Neural crest cell (in vitro differentiated cells): ENCODE measurements at places on chromosomes 7 and 10. TPM values are rescaled to one million over a fixed set of nuclear protein-coding genes. Genes with fewer than 3 reads are reported as not detected.

Gene HHEX
- not detected in 2 replicates for total RNA-seq

Gene CALY
- 0.82 and 0.89 TPM in 2 replicates for total RNA-seq

Gene GPR85
- 1.6 and 2.5 TPM in 2 replicates for total RNA-seq

Gene PON3
- total RNA-seq, result not detected in 2 replicates

Gene TLL2
- total RNA-seq, result 1.6 and 2.1 TPM in 2 replicates

Gene ELOVL3
- total RNA-seq, result 0.23 and 0.30 TPM in 2 replicates

Gene MBL2
- total RNA-seq, result not detected in 2 replicates

Gene ASIC3
- total RNA-seq, result 4.7 and 6.0 TPM in 2 replicates

Gene FAM200A
- total RNA-seq, result 10.6 and 10.9 TPM in 2 replicates

Gene AQP1
- total RNA-seq, result 0.48 and 1.4 TPM in 2 replicates

DNA sequence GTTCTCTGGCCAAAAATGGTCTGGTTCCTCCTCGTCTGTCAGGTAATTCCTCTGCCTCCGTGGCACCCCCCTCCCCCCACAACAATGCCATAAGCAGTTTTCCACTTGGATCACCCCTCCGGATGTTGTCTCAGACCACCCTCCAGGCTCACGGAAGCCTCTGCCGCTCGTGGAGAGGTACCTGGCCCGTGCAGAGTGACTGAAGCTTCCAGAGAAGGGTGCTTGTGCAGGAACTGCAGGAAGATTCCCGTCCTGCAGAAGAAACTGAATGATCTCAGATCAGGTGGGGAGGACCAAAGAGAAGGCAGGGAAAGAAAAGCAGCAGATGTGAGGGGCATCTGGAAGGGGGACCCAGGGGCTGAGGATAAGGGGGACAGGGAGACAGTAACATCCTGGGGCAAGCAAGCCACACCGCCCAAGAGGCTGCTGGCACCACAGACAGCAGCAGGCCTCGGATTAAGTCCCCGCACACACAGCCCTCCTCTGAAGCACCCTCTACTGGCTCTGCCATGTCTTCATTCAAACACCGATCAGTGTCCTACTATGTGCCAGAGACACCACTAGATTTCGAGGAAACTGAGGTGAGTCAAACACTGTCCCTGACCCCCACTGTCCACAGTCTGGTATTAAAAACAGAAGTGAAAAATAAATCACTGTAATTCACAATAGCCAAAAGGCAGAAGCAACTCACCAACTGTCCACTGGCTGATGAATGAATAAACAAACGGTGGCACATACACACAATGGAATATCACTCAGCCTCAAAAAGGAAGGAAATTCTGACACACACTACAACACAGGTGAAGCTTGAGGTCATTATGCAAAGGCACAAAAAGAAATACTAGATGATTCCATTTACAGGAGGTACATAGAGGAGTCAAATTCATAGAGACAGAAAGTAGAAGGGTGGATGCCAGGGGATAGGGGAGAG lies 26.4 kb downstream of the KIAA1549 start:
- no peak for DNase-seq

DNA sequence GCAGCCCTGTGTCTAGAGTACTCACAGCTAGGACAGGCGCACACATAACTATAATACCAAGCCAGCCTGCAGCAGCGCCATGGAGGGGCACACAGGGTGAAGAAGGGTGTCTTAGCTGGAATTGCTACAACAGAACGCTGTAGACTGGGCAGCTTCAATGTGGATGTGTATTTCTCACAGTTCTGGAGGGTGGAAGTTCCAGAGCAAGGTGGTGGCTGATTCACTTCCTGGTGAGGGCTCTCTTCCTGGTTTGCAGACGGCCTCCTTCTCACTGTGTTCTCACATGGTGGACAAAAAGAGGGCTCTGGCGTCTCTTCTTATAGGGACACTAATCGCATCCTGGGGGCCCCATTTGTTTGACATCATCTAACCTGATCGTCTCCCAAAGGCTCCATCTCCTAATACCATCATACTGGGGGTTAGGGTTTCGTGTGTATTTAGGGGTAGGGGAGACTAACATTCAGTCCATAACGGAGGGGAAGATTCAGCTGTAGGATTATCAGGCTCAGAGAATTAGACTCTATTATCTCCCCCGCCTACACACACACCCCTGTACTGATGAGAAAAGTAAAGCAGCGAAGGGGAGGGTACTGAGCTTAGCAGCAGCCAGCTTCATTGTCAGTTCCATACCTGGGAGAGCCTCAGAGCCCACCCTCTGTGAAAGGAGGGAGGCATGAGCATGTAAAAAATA lies 289.1 kb downstream of the CCDC3 start:
- DNase-seq, result no peak

DNA sequence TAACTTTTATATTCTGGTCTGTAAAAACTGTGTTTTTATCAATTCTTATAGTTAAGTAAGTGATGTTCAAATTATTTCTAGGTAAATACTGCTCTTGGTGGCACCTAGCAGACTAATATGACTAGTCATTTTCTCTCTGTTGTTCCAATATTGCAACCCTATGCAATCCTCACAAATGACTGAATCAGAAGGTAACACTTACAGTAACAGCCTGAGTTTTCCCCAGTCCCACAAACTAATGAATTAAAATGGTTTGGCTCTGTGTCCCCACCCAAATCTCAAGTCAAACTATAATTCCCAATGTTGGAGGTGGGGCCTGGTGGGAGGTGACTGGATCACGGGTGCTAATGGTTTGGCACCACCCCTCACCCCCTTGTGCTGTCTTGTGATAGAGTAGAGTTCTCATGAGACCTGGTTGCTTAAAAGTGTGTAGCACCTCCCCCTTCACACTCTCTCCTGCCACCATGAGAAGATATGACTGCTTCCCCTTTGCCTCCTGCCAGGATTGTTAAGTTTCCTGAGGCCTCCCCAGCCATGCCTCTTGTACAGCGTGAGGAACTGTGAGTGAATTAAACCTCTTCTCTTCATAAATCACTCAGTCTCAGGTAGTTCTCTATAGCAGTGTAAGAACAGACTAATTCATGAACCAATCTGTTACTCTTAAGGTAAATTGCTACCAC lies 43.5 kb downstream of the MTPN start:
- DNase-seq, result no peak

DNA sequence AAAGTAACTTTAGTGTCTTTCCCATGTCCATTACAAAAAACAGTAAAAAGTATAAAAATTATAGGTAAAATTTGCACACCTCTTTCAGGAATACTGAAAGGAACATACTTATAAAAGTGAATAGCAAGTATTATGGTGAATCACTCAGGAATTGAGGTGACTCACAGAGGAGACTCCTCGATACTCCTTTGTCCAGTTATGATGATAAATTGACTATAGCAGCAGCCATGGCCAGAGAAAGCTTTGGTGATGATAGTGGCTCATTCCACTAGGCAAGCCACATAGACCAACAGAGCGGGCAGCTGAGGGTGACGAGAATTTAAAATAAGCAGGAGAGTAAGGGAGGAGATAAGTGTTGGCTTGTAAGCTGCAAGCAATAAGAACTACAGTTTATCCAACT lies 1231.1 kb upstream of the CELF2 start:
- DNase-seq, result no peak

GRCh38 chr7:80097756-80098155 lies 36.9 kb upstream of the GNAI1 start:
- DNase-seq, result no peak

DNA sequence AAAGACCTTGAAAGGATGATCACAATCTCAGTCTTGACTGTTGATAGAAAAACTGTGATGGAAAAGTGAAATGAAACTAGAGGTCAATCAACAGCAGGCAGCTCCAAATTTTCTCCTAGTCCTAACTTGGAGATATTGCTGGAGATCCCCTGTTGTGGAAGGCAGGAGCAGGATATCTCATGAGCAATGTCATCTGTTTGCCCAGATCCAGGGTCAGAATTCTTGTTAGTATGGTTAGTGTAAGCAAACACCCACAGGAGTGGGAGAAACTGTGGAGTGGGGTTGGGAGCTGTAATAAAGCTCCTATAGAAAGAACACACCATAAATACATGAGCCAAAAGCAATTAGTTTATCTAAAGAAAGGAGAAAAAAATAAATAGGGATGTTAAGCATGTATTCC lies 169.0 kb downstream of the AKR1D1 start:
- DNase-seq, result no peak

GRCh38 chr7:98281757-98282606 lies 496 bp downstream of the BRI3 start:
- DNase-seq, result no peak

DNA sequence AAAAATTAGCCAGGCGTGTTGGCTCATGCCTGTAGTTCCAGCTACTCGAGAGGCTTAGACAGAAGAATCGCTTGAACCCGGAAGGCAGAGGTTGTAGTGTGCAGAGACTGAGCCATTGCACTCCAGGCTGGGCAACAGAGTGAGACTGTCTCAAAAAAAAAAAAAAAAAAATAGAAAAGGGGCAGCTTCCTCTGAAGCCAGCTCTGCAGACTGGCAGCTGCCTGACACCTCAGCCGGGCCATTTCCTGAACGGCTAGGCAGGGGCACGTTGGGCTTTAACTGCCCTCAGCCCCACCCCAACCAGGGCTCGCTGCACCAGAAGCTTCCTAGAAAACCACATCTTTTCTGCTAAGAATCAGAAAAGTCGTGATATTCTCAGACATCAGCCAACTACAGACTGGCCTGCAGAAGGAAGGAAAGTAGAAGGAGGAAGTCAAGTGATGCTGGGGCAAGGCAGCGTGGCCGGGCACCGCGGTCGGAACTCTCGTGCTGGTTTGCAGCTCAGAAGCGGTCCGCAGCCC lies 38.0 kb downstream of the PRKAG2 start:
- no peak for DNase-seq

DNA sequence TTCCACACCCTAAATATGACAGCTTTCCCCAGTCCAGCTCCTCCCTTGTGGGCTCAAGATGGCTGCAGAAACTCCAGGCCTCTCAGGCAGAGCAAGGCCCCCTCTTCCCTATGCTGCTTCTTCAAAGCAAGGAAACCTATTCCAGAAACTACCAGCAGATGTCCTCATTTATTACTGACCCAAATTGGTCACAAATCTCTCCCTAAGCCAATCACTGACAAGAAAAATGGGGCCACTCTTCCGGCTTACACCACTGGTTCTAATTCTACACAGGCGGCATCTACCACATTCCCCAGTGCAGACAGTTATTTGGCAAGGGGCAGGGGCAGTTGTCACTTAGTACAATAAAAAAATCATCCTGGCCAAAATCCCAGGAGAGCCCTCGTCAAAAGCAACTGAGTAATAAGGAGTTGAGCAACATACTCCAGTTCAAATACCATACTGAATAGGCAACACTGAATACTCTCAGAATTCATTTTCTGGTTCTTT lies 150.4 kb downstream of the SFMBT2 start:
- no peak for DNase-seq

DNA sequence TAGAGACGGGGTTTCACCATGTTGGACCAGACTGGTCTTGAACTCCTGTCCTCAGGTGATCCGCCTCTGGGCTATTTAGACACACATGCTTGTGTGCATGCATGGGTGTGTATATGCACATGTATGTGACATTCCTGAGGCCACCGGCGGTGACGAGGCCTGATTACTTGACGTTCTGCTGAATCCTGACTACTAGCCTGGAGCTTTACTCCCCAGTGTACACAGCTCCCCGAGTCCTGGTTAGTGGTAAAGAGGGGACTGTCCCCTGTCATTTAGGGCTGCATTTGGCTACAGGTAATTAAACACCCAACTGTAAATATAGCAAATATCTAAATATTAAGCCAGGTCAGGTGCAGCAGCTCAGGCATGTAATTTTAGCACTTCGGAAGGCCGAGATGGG lies 14.2 kb downstream of the GTF2IRD1 start:
- no peak for DNase-seq

DNA sequence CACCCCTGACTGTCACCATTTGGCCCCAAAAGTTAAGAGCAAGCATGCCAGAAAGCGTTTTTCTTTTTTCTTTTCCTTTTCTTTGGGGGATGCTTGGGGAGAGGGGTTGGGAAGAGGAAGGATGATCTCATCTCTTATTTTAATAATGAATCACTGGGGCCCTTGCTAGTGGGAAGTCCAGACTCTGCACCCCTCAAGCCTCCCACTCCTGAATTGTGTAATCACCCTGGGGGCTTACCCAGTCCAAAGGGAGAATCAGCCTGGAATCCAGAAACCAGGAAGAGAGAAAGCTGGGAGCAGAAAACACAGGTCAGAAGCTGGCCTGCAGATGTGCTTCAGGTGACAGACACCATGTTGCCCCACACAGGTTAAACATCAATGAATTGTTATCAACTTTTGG lies 14.7 kb upstream of the HABP2 start:
- no peak for DNase-seq

GRCh38 chr10:16909271-16909767 lies 92.1 kb upstream of the RSU1 start:
- DNase-seq, result no peak

DNA sequence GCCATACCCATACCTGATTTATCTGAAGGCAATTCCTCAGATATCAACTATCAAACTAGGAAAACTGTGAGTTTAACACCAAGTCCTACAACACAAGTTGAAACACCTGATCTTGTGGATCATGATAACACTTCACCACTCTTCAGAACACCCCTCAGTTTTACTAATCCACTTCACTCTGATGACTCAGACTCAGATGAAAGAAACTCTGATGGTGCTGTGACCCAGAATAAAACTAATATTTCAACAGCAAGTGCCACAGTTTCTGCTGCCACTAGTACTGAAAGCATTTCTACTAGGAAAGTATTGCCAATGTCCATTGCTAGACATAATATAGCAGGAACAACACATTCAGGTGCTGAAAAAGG lies 69.0 kb upstream of the RSBN1L start:
- DNase-seq, result no peak

DNA sequence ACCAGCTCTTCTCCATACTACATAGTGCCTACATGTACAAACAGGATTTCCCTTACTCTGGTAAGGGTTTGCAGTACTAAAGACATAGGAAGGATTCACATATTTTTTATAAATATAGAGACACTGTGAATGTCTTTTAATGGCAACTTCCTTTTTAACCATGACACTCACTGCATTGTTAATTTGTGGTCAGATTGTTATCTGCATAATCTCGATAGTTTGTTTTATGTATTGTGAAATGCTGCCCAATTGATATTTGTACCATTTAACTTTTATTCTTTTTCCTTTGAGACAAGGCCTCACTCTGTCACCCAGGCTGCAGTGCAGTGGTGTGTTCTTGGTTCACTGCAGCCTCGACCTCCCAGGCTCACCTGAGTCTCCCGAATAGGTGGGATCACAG lies 39.7 kb downstream of the SP8 start:
- no peak for DNase-seq

DNA sequence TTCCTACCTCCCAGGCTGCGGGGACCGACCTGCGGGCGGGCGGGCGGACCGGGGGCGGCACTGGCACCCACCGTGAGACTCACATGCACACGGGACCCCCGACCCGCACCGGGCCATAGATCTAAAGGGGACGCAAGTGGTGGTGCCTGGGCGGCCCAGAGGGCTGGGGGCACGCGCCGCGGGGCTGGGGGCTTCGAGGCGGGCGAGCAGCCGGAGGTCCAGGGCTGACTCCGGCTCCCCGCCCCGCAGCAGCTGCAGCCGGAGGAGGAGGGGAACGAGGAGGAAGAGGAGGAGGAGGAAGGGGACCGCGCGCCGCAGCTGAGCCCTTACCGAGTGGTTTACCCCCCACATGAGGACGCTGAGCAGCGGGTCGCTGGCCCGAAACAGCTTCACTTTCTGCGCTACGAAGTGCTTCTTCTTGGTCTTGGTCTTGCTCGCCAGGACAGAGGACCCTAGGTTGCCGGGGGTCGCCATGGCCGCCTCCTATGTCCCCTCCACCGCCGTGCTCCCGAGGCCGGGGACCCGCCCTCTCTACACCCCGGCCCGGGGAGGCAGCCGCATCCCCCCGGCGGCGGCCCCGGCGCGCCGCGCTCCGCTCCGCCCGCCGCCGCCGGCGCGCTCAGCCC lies 412 bp downstream of the PIP4K2A start:
- no peak for DNase-seq
